ENCODE measurements at places on chromosomes 1 and 21.

- no peak for DNase-seq
These were observed 9.2 kb downstream of the PIGM start for GRCh38 chr1:160022330-160023310.

DNA sequence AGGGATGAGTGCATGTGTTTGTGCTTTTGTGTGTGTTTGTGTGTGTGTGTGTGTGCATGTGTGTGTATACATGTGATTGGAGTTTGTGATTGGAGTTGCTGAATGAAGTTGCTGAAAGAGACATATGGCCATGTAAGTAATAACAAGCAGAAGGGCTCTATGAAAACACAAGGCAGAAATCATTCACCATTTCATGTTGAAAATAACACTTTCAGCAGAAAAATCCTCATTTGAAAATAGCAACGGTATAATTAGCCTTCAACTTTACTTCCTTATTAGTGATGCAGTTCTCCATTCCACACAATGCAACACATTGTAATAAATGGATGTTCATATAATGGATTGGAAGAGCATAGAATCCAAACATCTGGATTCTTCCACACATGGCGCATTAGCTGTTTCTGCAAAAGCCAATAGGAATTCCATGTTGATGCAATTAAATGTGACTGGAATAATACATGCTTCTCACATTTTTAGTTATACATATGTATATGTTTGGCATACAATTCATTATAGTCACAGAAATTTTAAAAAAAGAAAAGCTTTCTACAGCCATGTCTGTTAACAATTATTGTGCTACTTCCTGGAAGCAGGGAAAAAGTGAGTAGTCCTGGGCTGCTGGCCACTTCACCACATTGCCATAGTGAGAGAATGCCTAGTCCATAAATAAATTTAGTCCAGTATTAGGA lies 538.0 kb downstream of the LTN1 start:
- DNase-seq = no peak

DNA sequence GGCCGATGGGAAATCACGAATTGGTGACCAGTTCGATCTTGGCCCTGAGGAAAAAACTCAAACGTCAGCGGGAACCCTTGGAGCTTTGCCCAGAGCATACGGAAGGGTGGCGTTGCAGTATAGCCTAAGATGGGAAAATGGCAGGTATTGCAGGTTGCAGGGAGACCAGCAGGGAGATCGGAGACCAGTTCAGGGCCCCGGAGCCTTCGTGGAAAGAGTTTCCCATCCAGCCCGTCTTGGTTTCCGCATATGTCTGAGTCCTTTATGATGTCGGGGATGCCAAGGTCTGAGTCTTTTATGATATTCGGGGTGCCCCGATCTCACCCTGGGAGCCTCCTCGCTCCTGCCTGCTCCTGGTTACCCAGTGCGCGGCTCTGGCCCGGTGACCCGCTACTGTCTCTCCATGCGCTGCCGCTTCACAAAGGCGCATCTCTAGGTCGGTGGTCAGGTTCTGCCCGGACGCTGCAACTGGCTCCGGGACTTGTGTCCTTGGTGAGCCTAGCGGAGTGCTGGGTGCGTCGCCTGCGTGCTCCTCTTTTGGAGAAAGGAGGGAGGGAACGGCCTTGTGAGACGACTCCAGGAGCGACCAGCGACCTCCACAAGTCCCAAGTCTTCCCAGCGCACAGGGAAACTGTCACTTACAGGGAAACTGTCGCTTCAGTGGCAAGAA lies 94.2 kb downstream of the PRKAB2 start:
- no peak for DNase-seq

DNA sequence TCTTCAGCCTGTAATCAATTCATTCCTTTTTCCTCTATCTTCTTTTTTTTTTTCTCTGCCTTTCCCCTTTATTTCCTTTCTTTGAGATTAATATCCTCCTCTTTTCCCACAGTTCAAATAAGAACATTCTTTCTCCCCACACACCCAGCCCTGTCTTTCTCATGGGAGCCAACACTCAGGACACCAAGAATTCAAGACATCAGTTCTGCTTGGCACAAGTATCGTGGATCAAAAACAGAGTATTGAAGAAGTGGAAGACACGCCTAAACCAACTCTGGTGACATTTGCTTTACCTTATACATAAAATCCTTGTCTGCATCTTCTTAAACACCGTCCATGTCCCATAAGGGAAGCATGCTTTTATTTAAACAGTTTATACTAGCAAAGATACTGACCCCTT lies 2.9 kb downstream of the CD1E start:
- DNase-seq = no peak

- DNase-seq = no peak
These were observed 125.0 kb upstream of the IVNS1ABP start for GRCh38 chr1:185442050-185442449.

GRCh38 chr1:233485809-233486398 lies 128.0 kb upstream of the KCNK1 start:
- DNase-seq = no peak

DNA sequence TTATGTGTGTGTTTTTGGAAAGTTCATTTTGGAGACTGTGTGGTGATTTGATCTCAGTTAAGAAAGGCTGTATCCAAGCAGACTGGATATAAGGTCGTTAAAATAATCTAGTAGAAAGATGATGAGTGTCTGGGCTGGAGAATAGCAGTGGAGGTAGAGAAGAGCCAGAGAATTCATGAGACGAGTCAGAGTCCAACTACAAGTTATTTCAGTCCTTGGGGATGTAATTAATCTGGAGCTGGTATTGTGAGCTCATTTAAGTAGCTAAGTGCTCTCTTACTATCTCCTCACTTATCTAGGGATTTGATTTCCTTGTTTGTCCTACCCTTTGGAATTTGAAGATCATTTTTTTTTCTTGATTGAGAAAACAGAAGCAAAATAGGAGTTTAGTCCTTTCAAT lies 1219.0 kb upstream of the ADGRL4 start:
- no peak for DNase-seq

DNA sequence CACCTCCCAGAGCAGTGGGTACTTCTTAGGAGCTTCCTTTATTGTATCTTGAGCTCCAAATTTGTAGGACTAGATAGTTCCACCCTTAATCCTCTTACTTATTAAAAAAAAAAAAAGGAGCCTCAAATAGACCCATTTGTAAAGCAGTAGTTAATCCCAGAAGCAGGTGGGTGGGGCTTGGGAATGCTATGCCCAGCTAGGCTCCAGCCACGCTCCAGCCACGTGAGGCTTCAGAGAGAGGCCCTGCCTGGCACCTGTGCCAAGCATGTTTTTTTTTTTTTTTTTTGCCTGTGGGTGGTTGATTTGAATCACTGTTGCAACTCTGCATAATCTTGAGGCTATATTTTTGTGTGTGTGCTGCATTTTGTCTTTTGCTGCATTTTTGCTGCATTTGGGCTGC lies 7.0 kb downstream of the CACNA1E start:
- DNase-seq = no peak

GRCh38 chr21:16588433-16588860 lies 858.7 kb downstream of the USP25 start:
- no peak for DNase-seq

GRCh38 chr1:228295981-228296380 lies 88.1 kb downstream of the OBSCN start:
- DNase-seq = no peak

Measured in CD8-positive, alpha-beta memory T cell (primary cell).